Substantia nigra (tissue), 51 donors: ENCODE measurements at places on chromosomes 4 and X.
A peak's percentile ranks its signal among the peaks of the same experiment; 100 is the strongest.

GRCh38 chr4:11471618-11472017, 42.9 kb upstream of the HS3ST1 start:
- DNase-seq, result no peak

DNA sequence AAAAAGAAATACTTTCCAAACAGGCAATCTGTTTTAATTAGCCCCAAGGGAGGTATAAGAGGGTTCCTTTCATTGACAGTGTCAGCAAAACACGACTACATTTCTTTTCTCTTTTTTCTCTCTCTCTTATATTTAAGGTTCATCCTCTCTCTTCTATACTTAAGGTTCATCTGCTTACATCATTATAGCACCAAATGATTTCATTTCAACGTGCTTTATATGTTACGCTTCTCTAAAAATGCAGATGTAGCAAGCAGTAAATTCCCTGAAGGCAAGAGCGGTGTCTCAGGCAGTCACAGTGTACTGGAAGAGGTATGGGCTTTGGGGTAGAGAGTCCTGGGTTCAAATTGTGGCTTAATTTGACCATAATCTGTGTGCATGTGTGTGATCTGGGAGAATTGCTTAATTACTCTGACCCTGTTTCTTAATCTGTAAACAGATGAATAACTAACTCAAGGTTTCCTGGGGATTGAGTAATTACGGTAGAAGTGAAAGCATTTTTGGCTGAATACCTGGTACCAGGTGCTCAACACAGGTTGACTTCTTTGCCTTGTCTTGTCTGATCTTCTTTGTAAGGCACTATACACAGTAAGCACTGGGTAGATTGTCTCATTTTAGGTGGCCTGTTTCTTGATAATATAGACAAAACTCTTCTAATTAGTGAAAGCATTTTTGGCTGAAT, 180.8 kb downstream of the SPRY1 start:
- no peak for DNase-seq

- DNase-seq, result no peak
Measured at GRCh38 chrX:2710041-2710840, 19.1 kb downstream of the CD99 start.

DNA sequence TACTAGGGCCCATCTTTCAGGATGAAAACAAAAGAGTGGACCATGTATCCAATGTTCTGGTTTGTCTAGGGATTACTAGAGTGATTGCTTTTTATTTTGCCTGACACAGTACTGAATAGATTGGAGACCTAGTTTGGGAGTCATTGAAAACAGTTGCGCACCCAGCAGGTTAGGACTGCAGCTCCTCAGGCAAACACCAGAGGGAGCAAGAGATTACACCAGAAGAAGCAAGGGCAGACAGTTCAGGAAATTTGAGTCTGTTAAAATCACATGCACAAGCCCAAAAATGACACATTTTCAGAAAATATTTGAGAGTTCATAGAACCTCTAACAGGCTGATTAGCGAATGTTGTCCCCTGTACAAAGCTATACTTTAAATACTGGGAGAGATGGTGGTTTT, 55.6 kb downstream of the CYLC1 start:
- DNase-seq, result no peak

GRCh38 chrX:115952417-115953092, 218.0 kb upstream of the AGTR2 start:
- DNase-seq, result peak; percentile 25
